ENCODE measurements at places on chromosomes 3 and 15.
A peak's percentile ranks its signal among the peaks of the same experiment; 100 is the strongest.

- DNase-seq = peak; percentile 17
Observed at GRCh38 chr3:114356066-114356465, 62.2 kb downstream of the TIGIT start.

DNA sequence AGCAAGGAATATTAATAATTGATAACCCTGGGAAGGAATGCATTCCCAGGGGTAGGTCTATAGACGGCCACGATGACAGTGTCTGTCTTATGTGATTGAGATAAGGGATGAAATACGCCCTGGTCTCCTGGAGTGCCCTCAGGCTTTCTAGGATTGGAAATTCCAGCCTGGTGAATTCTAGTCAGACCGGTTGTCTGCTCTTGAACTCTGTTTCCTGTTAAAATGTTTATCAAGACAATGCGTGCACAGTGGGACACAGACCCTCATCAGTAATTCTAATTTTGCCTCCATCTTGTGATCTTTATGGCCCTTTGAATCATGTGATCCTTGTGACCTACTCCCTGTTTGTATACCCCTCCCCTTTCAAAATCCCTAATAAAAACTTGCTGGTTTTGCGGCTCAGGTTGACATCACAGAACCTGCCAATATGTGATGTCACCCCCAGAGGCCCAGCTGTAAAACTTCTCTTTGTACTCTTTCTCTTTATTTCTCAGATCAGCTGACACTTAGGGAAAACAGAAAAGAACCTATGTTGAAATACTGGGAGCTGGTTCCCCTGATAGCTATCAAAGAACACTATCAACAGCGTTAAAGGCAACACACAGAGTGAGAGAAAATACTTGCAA lies 183.3 kb downstream of the PDE8A start:
- DNase-seq = no peak

DNA sequence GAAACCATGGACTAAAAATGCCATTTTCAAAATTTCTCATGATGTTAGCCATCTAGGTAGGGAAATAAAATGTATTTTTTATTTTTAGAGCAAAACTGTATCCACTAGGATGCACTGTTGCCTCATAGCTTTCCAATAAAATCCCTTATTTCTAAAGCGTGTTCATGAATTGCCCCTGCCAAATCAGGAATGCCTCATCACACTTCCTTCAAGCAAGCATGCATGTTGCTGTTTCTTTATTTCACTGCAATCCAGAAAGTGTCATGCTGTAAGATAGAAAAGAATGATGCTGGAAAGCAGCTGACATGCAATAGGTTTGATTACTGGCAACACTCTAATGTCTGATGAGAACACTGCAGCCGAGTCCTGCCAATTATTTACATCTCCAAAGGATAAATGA lies 239.5 kb downstream of the CHL1 start:
- DNase-seq = no peak

- DNase-seq = peak; percentile 65
Observed at GRCh38 chr15:101115786-101116680, 135.8 kb downstream of the CHSY1 start.

DNA sequence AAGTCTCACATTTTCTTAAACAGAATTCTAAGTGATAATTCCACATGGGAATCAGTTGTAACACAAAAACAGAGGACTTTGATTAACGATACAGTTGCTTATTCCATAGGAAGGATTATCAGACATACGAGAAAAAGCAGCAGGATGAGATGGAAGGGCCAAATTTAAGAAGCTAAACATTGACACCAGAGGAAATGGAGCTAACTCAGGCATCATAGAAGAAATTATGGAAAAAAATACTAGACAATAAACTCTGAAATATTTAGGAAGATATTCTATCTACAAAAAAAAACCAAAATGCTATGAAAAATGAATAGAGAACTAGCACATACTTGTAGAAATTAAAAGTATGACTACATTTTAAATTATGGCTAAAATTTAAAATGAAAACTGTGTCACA lies 776.1 kb downstream of the ROBO1 start:
- DNase-seq = no peak

DNA sequence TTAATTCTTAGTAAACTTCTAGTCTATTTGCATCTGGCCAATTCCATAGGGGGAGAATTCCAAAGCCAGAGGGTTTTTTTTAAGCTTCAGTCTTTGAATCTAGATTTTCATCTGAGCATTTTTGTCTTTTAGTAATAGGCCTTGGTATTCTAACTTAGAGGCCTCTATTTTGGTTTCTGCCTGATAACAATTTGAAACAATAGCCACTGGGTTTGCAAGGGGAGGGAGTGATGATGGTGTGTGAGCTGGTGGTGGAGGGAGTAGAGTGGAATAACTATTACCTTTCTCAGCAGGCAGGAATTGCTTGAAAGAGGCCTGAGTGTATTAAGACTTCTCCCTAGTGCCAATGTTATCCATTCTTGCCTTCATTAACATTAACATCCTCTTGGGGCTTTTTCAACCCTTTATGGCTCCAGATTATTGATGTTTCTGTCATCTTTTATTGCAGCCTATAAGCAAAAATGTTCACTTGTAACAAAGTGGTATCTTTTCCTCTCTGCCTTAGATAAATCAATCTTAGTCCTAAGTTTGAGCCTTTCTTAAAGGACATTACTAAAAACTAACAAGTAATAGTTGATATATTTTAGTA lies 26.5 kb upstream of the TCF12 start:
- DNase-seq = no peak

GRCh38 chr3:174859756-174860155 lies 622 bp downstream of the NAALADL2 start:
- DNase-seq = no peak

DNA sequence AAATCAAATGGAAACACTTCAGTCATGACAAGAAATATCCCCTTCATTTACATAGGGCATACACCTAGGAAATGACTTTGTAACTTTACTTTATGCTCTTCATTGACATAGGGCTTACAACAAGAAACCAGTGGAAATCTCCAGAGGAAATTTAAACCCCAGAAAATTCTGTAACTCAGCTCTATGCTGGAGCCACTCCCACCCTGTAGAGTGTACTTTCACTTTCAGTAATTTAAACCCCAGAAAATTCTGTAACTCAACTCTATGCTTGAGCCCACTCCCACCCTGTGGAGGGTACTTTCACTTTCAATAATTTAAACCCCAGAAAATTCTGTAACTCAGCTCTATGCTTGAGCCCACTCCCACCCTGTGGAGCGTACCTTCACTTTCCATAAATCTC lies 987.1 kb upstream of the CADM2 start:
- DNase-seq = no peak

- no peak for DNase-seq
Observed at GRCh38 chr3:45441584-45442310, 53.4 kb downstream of the LARS2 start.

DNA sequence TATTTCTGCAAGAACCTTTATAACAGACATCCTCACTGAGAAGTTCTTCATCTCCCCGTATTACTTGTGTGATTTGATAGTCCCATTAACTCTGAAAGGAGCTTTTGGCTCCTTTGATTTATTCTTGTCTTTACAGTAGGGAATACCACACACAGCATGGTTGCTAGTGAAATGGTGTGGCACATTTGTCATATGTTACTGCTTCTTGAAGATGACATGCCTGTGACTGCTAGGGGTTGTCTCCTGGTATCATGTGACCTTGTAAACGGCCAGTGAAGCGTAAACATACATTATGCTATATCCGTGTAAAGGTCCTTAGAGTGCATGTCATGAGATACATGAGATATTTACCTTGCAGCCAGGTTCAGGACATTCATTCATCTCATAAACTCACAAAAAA lies 197.9 kb downstream of the RYR3 start:
- DNase-seq = peak; percentile 28

GRCh38 chr3:38141173-38141951 lies 2.9 kb downstream of the MYD88 start:
- DNase-seq = no peak

DNA sequence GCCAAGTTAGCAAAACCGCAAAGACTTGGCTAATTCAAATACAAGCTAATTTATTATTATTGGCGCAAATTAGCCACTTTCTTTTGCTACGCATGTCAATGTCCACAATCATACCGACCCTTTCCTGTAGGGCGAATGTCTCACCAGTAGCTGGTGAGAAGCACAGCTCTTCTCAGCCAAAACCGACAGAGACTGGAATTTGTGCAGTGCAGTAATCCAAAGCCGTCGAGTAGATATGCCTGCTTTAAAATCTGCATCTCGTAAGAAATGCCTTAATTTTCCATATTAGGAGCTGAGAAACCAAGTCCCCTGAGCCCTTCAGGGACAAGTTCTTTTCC lies 614 bp upstream of the MINDY2 start:
- DNase-seq = no peak

DNA sequence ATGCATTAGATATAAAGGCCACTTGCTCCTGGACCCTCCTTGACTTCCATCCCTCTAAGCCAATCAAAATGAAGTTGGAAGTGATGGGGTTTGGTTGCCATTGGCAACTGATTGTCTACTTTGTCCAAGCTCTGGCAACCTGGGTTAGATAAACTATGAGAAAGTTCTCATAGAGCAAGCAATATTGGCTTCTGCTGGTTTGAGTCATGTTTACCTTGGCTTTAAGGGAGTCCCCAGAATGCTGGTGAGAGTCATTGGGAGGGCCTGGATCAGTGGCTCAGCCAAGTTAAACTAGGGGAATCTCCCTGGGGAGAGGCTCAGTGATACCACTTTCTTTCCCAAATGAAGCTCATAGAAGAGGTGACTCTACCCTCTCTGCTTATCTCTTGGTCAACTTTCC lies 176.3 kb upstream of the ROPN1 start:
- no peak for DNase-seq

- DNase-seq = no peak
Observed at GRCh38 chr15:48143856-48144255, 23.1 kb downstream of the SLC24A5 start.

- no peak for DNase-seq
Observed at GRCh38 chr3:89114841-89115223, 7.4 kb downstream of the EPHA3 start.

GRCh38 chr15:58627701-58628100 lies 121.8 kb downstream of the ADAM10 start:
- DNase-seq = no peak

GRCh38 chr15:64776402-64776786 lies 1.0 kb upstream of the RBPMS2 start:
- DNase-seq = peak; percentile 46

GRCh38 chr15:67832897-67833709 lies 6.7 kb downstream of the RNU6-1 start:
- DNase-seq = peak; percentile 72

DNA sequence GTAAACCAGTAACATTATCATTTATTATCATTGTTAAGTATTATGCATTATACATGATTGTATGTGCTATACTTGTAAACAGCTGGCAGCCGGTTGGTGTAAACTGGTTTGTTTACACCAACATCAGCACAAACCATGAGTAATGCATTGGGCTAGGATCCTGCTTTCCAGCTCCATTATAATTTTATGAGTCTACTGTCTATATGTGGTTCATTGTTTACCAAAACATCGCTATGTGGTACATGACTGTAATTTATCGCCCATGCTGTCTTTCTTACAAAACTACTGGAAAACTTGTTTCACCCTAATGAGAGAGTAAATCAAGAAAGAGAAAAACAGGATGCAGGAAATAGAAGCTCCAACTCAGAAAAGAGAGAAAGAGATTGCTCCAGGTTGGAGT lies 224.8 kb upstream of the CBLB start:
- no peak for DNase-seq

DNA sequence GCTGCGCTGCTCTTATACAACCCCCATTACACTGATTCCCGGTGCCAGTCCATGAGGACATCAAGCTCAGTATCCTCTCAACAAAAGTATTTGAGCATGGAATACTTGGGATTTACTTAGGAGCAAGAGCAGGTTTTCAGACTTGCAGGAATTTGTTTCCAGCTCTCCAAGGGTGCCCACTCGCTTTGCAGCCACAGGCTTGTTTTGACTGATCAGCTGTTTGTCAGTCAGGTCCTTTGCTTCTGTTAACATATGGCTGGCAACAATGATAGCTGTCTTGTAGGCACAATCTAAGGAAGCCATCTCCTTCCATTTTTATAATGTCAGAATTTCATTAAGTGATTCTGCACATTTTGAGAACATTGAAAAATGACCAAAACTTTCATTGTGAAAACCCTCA lies 38.2 kb upstream of the MCF2L2 start:
- DNase-seq = no peak

- DNase-seq = no peak
Observed at GRCh38 chr3:63855333-63855940, 8.2 kb downstream of the THOC7 start.

GRCh38 chr3:12507591-12508281 lies 23.5 kb downstream of the TSEN2 start:
- DNase-seq = peak; percentile 33

DNA sequence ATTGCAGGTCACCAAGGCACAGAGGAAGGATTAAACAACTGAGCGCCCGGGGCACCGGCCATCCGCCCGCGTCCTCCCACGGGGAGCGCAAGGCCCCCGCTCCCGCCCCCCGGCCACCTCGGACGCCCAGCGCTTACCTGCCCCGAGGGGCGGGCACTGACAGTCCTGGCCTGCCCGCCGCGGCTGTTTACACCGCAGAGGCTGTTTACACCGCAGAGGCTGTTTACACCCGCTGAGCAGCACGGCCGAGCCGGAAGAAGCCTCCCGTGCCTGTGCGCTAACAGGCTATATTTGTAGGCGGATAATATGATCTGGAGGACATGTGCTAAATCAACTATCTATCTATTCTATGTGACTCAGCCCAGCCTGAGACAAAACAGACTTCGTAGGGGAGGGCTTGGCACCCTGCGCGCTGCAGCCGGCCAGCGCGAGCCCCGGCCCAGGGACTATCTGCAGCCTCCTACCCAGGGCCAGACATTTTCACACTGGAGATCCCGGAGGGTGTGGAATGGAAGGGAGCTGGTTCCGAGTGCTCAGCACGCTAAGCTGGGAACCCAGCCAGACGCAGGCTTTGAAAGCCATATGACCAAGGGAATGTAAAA lies at the start of gene LRRC2:
Gene LRRC2, minus strand, starts transcription at position 263 of the 602 bp plus-strand sequence. CDS start 14,711 bp downstream, outside the sequence.
- DNase-seq = peak; percentile 64

DNA sequence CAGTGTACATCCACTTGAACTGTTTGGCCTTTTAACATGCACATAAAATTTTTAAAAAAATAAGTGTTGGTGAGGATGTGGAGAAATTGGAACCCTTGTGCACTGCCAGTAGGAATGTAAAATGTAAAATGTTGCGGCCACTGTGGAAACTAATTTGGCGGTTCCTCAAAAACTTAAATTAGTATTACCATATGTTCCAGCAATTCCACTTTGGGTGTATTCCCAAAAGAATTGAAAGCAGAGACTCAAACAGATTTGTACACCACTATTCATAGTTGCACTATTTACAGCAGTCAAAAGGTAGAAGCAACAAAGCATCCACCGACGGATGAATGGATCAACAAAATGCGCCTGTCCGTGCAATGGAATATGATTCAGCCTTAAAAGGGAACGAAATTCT lies 55.2 kb upstream of the SEC61A1 start:
- DNase-seq = no peak

DNA sequence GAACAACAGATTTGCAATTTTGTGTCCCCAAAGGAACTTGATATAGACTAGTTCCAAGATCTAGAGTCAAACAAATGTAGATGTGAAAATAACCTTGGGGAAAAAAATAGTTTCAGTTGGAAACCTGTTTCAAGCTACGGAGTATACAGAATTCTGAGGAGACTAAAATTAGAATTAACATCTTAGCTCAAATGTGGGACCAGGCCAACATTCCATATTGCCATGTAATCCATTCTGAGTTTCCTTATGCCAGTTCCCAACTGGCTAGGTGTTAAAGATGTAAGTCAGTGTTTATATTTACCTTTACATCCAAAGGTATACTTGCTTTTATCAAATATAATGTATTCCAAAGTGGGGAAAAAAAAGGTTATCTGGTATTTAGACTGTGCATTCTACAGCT lies 76.3 kb downstream of the UBE3A start:
- no peak for DNase-seq

GRCh38 chr3:163779396-163780344 lies 1298.6 kb downstream of the SI start:
- DNase-seq = peak; percentile 19

Measured in retina (tissue), 1 donor.